Motor neuron (in vitro differentiated cells): ENCODE measurements at places on chromosomes 3 and 15. TPM values are rescaled to one million over a fixed set of nuclear protein-coding genes. Genes with fewer than 3 reads are reported as not detected.

DNA sequence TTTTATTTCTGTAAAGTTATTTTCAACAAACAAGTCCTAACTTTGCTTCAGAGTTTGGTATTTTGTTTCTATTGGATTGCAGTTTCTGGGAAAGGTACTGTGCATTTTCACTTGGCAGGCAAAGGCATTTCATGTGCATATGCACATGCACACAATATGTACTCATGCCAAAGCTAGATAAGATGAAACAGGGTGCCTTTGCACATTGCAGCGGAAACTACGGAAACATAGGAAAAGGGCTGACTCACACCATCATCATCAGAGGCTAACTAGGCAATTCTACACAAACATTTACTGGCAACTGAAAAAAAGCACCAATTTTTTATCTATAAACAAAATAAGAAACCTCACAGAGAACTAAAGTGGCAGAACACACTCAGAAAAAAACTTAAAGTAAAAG lies 550.6 kb upstream of the NECTIN3 start:
- ATAC-seq = peak; percentile 99

DNA sequence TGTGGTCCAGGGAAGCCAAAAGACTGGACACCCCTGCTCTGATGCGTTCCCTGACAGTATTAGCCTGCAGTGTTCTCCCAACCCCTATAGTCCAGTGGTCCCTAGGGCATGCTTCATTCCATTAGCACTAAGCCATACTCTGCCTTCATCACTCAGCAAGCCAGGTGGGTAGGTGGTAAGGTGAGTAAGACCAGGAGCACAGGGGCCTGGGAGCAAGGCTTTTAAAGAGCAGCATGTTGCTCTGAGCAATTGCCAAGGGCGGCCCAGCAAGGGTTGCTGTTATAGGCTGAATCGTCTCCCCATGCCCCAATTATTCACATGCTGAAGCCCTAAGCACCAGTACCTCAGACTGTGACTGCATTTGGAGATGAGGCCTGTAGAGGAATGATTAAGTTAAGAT lies 11.0 kb downstream of the CXCR6 start:
- no peak for ATAC-seq

Gene C3orf33
- total RNA-seq = 6.1 and 6.9 TPM in 2 replicates

Gene GRAMD2A
- 0.77 and 1.7 TPM in 2 replicates for total RNA-seq
